ENCODE measurements at places on chromosomes 6 and 20.

- no peaks in the 10 kb centered on the region for H3K27me3 ChIP-seq
- H3K27ac ChIP-seq = no peak overlapping the region
- DNase-seq = no peak
- no peaks in the 10 kb centered on the region for H3K36me3 ChIP-seq
- H3K4me3 ChIP-seq = no peak overlapping the region
- no peaks in the 10 kb centered on the region for H3K4me1 ChIP-seq
Observed at GRCh38 chr6:85920782-85921181, 278.1 kb upstream of the SYNCRIP start.

- peaks cover 10% of the 10 kb centered on the region for H3K36me3 ChIP-seq
- peak overlapping the region; percentile 98 for H3K4me3 ChIP-seq
- peaks cover 35% of the 10 kb centered on the region for H3K4me1 ChIP-seq
- H3K27ac ChIP-seq = peak overlapping the region; percentile 81
Observed at GRCh38 chr6:139373928-139374356, 506 bp downstream of the CITED2 start.

GRCh38 chr20:59117526-59117925 is 46.1 kb upstream of the ZNF831 start:
- H3K4me1 ChIP-seq = peaks cover 9% of the 10 kb centered on the region
- H3K27ac ChIP-seq = no peak overlapping the region
- no peaks in the 10 kb centered on the region for H3K27me3 ChIP-seq
- DNase-seq = peak; percentile 29
- no peak overlapping the region for H3K4me3 ChIP-seq

GRCh38 chr6:158000530-158001307 is 19.1 kb downstream of the SYNJ2 start:
- no peak overlapping the region for H3K4me3 ChIP-seq
- DNase-seq = no peak
- H3K27ac ChIP-seq = no peak overlapping the region
- H3K36me3 ChIP-seq = no peaks in the 10 kb centered on the region
- no peaks in the 10 kb centered on the region for H3K27me3 ChIP-seq
- no peaks in the 10 kb centered on the region for H3K4me1 ChIP-seq

DNA sequence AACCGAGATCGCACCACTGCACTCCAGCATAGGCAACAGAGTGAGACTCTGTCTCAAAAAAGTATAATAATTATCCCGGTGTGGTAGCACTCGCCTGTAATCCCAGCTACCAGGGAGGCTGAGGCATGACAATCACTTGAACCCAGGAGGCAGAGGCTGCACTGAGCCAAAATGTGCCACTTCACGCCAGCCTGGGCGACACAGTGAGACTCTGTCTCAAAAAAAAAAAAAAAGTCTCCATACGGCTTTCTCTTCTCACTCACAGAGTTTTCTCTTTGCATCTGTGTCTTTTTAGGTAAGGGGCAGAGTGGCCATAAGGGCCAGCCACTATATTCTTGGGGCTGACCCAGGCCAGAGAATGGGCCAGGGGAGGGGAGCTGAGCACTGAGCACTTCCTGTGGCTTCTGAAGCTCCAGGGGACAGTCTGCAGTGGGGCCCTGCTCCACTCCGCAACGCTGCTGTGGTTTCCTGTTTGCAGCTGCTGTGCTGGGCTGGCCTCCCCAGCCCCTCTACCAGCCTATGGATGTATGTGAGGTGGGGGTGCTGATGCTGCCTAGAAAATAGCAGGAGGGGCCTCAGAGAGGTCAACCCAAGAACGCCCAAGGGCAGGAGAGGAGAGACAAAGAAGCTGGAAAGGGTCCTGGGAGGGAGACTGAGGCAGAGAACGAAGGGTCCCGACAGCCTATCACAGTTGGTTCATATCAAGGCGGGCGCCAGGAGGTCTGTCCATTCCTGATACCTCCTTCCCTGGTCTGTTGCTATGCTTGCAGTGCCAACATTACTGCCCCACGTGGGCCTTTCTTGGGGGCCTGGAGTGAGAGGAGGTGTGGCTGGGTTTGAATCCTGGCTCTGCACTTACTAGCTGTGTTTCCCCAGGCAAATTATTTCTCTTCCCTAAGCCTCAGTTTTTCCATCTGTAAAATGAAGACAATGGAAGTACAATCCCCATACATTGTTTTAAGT is 16.0 kb downstream of the SLA2 start:
- peak; percentile 84 for DNase-seq
- H3K4me1 ChIP-seq = peaks cover 17% of the 10 kb centered on the region
- peaks cover 24% of the 10 kb centered on the region for H3K36me3 ChIP-seq

DNA sequence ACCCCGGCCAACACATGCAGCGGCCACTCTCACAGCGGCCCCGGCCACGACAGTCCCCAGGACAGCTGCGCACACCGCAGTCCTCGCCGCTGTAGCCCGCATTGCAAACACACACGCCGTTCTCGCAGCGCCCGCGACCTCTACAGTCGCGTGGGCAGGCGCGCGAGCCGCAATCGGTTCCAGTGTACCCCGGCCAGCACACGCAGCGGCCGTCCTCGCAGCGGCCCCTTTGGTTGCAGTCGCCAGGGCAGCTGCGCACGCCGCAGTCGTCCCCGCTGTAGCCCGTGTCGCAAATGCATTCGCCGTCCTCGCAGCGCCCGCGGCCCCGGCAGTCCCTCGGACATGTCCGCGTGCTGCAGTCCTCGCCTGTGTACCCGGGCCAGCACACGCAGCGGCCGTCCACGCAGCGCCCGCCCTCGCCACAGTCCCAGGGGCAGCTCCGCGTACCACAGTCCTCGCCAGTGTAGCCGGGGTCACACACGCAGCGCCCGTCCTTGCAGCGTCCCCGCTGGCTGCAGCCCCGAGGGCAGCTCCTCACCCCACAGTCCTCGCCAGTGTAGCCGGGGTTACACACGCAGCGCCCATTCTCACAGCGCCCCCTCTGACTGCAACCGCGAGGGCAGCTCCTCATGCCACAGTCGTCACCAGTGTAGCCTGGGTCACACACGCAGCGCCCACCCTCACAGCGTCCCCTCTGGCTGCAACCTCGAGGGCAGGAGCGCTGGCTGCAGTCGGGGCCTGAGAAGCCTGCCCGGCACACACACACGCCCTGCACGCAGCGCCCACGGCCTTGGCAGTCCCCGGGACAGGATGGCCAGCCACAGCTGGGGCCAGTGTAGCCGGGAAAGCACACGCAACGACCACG is 12.5 kb downstream of the TNXB start:
- peak; percentile 58 for DNase-seq
- peaks cover 52% of the 10 kb centered on the region for H3K27me3 ChIP-seq
- no peaks in the 10 kb centered on the region for H3K36me3 ChIP-seq
- H3K27ac ChIP-seq = no peak overlapping the region

DNA sequence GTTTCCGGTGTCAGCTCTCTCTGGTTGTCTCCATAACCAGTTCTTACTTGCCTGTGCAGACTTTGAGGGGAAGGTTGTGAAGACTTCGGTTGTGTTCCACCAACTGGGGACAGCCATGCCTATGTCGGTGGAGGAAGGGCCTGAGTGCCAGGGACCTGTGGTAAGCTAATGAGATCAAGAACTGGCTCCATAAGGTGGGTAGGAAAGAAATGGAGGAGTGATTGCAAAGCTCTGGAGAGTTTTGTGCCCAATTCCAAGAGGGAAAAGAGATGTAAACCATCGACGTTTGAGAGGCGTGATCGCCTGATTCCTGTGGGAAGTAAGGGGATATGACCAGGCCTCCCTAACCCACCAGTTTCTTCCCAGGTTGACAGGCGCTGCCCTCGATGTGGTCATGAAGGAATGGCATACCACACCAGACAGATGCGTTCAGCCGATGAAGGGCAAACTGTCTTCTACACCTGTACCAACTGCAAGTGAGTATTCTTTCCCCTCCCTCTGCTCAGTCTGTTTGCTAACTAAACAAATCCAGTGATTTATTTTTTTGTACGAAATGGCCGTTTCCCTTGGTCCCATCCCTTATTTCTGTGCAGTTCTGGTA is 893 bp downstream of the POLR1H start:
- no peaks in the 10 kb centered on the region for H3K27me3 ChIP-seq
- H3K4me1 ChIP-seq = peaks cover 37% of the 10 kb centered on the region
- H3K36me3 ChIP-seq = peaks cover 5% of the 10 kb centered on the region
- peak overlapping the region; percentile 86 for H3K27ac ChIP-seq
- DNase-seq = peak; percentile 50

DNA sequence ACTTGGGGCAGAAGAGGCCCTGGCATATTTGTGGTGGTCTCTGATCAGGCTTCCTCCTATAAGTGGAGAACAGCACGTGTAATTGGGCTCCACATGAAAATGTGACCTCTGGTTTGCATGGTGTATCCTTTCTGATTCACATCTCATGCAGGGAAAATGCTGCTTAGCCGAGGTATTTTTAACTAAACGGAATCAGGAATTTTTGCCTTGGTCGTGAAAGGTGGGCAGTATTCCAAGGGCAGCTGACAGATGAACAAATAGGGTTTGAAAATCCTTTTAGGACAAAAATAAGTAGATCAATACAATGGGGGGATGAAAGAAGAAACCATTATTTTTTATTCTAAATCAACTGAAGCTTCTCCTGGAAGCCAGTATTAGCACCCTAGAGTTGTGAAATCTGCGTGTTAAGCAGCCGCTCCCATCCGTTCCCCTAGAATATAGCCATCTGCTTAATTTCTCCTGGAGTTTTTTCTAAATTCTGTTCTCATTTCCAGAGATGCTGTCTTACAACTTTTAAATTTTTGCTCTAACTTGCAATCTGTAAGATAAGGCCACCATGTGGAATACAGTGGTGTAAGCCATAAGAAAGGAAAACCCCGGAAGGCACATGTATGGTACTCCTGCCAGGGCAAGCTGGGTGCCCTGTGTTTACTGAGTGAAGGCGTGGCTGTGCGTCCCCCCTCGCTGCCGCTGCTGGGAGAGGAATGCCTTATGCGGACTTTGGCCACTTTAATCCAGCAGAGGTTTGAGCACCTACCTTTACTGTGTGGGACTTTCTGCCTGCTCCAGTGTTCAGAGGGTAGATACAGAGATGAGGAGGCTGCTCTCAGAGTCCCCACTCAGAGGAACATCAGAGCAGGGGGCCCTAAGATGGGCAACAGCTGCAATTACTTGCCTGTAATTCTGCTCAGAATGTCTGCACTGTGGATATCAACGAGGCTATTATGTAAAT is 52.4 kb downstream of the SYNJ2 start:
- H3K27ac ChIP-seq = no peak overlapping the region
- H3K36me3 ChIP-seq = peaks cover 18% of the 10 kb centered on the region
- no peaks in the 10 kb centered on the region for H3K27me3 ChIP-seq

DNA sequence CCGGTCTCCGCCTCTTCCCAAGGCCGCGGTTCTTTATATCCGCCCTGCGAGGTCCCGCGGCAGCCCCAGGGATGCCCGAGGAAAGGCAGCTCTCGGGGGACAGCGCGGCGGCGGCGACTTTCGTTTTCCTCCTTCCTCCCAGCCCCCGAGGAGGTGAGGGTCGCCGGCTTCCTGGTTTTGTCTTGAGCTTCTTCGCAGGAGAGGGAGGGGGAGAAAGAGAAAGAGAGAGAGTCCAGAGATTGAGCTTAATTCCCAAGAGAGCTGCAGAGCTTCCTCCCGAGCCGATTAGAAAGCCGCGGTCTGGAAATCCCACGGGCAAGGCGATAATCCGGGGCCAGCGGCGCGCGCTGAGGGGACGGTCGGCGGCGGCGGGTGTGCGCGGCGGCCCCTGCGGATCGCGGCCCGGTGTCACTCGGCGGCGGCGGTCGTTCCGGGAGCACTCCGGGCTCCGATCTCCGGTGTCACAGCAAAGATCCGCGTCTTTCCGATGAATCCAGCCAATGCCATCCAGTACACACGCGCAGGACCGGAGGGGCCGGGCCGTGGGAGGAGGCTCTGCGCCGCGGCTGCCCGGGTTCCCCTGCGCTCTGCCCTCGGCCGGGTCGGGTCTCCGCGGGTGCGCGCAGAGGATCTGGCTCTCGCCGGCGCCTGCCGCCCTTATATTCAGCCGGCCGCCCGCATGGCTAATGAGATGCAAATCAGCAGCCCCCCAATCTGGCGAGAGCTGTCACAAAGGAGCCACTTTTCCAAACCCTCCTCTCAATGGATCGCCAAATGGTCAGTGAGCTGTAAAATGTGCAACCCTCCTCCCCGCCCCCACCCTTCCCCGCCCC is at the start of gene DLL1:
Gene DLL1 (minus strand): TSS at position 783 of the 833 bp plus-strand sequence. CDS start 939 bp downstream, outside the sequence.
- H3K36me3 ChIP-seq = no peaks in the 10 kb centered on the region
- no peaks in the 10 kb centered on the region for H3K4me1 ChIP-seq
- peak; percentile 47 for DNase-seq
- H3K27ac ChIP-seq = no peak within 1 kb of the TSS
- H3K27me3 ChIP-seq = peaks cover 51% of the 10 kb centered on the region
- H3K4me3 ChIP-seq = peak within 1 kb of the TSS; percentile 85

DNA sequence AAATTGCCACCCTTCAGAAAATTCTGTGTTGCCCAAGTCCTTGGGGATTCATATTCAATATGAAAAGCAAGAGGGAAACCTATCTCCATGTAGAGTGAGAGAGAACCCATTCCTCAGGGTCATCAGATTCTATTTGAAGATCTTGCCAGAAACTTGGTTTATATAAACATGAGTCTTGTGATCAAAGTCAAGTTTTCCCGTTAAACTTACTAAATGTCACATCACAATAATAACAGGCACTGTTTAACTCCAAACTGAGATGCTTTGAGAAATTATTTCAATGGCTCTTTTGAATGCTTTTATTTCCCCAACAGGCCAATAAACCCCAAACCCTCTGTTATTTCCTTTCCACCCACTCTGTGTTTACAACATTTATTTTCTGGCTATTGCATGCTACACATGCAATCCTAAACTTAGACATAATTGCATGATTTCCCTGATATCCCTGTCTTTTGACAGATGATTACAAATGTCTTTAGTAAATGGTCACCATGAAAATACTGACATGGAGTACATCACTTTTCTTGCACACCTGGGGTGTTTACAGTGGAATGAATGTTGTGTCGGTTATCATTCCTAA is 31.1 kb upstream of the SSTR4 start:
- H3K4me3 ChIP-seq = no peak overlapping the region
- H3K36me3 ChIP-seq = no peaks in the 10 kb centered on the region
- no peaks in the 10 kb centered on the region for H3K4me1 ChIP-seq
- no peak for DNase-seq
- H3K27me3 ChIP-seq = no peaks in the 10 kb centered on the region

GRCh38 chr6:15643542-15643941 is 19.3 kb downstream of the DTNBP1 start:
- no peak overlapping the region for H3K4me3 ChIP-seq
- H3K36me3 ChIP-seq = peaks cover 92% of the 10 kb centered on the region
- peak; percentile 54 for DNase-seq
- H3K27me3 ChIP-seq = no peaks in the 10 kb centered on the region

- no peaks in the 10 kb centered on the region for H3K4me1 ChIP-seq
- no peak for DNase-seq
- no peak overlapping the region for H3K27ac ChIP-seq
- no peaks in the 10 kb centered on the region for H3K27me3 ChIP-seq
- H3K36me3 ChIP-seq = no peaks in the 10 kb centered on the region
Observed at GRCh38 chr6:70380252-70380651, 33.1 kb upstream of the FAM135A start.

- H3K36me3 ChIP-seq = no peaks in the 10 kb centered on the region
- peaks cover 4% of the 10 kb centered on the region for H3K27me3 ChIP-seq
- no peak overlapping the region for H3K27ac ChIP-seq
- no peak for DNase-seq
- H3K4me3 ChIP-seq = no peak overlapping the region
Observed at GRCh38 chr6:114277220-114277619, 65.6 kb downstream of the HS3ST5 start.

DNA sequence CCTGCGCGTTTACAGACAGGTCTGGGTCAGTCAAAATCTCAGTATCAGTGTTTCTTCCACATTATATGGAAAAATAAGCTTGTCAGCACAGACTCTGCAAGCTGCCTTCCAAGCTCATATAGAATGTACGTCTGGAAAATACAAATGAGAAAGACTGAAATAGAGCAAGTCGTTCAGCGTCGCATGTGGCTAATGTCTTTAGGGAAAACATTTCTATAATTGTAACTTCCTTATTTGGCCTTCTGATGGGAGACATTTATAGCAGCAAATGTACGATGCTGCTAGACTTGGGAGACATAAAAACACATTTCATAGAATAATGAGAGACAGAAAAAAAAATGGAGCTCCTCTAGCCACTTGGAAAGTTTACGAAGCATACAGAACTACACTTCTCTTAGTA is 122.2 kb downstream of the KIF16B start:
- H3K27me3 ChIP-seq = no peaks in the 10 kb centered on the region
- H3K27ac ChIP-seq = no peak overlapping the region
- no peak for DNase-seq
- no peak overlapping the region for H3K4me3 ChIP-seq
- no peaks in the 10 kb centered on the region for H3K36me3 ChIP-seq
